Smooth muscle cell of the umbilical artery (primary cell): ENCODE measurements at places on chromosomes 12 and 14. TPM values are rescaled to one million over a fixed set of nuclear protein-coding genes. Genes with fewer than 3 reads are reported as not detected.

The TAS2R30 gene
- 5.0 and 8.9 TPM in 2 replicates for total RNA-seq

The KCNH3 gene
- under 0.01 and 0.14 TPM in 2 replicates for total RNA-seq

The DPPA3 gene
- total RNA-seq: not detected in 2 replicates

The NOC4L gene
- 7.4 and 13.1 TPM in 2 replicates for total RNA-seq

The BICDL1 gene
- total RNA-seq: under 0.01 and 0.46 TPM in 2 replicates

The CIROP gene
- not detected in 2 replicates for total RNA-seq

The ESPL1 gene
- total RNA-seq: 0.59 and 5.3 TPM in 2 replicates

The PHETA1 gene
- total RNA-seq: 7.7 and 12.0 TPM in 2 replicates

The CLEC4D gene
- not detected in 2 replicates for total RNA-seq

The SELPLG gene
- total RNA-seq: 0.89 and 2.2 TPM in 2 replicates

The TAS2R50 gene
- total RNA-seq: 3.9 and 8.6 TPM in 2 replicates

The RASSF9 gene
- 0.89 and 1.6 TPM in 2 replicates for total RNA-seq

The HECTD4 gene
- 33.3 and 36.0 TPM in 2 replicates for total RNA-seq

The DCAF4 gene
- 7.1 and 16.3 TPM in 2 replicates for total RNA-seq

The SYNDIG1L gene
- total RNA-seq: not detected in 2 replicates

The RPL10L gene
- total RNA-seq: not detected in 2 replicates

The GLIPR1 gene
- total RNA-seq: 47.2 and 296 TPM in 2 replicates

The CAPZA3 gene
- total RNA-seq: not detected in 2 replicates

The RPS29 gene
- 452 and 2,106 TPM in 2 replicates for total RNA-seq

The INSM2 gene
- total RNA-seq: not detected in 2 replicates

The LRRIQ1 gene
- total RNA-seq: 0.30 and 0.69 TPM in 2 replicates

The IL26 gene
- not detected in 2 replicates for total RNA-seq

The AKAP6 gene
- total RNA-seq: 1.2 and 5.3 TPM in 2 replicates

The SCN8A gene
- total RNA-seq: 38.6 and 47.1 TPM in 2 replicates

The TCL1B gene
- not detected in 2 replicates for total RNA-seq

The CHGA gene
- not detected in 2 replicates for total RNA-seq
